ENCODE measurements at places on chromosomes 3 and 15.

DNA sequence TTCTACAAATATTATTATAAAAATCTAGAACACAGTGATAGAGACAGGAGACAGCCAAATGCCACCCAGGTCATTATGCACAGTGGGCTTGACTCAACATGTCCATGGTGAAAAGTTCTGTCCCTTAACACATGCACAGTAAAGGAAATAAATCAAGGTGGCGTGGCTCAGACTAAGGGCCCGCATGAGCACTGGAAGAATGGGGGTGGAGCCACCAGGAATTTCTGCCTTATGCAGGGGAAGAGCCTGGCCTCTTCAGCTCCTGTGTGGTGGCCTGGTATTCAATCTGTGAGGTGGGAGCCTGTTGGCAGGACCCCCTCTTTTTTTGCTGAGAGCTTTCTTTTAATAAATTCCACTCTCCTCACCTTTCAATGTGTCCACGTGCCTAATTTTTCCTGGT, 17.2 kb upstream of the SPG21 start:
- DNase-seq: no peak

DNA sequence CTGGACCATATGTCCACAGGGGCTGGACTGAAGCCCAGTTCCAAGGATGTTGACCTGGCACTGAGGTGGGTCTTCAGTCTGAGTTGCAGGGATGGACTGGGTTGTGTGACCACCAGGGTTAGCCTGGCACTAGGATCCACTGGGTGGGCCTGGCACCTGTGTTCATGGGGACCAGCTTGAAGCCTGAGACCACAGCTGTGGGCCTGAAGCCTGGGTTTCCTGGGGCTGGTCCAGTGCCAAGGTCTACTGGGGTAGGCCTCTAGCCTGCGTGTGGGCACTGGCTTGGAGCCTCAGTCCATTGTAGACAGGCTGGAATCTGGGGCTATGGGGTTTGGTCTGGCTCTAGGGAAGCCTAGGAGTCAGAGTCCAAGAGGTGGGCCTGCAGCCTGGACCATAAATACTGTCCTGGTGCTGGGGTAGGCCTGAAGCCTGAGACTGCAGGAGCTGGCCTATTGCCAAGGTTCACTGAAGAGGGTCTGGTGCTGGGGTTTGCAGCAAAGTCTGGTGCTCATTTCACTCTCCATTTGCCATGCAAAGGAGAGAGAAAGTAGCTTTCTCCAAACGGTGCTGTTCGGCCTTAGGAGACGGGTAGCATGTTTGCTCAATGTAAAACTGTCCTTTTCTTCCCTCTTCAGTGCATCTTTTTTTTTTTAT, 51.2 kb upstream of the TBC1D5 start:
- DNase-seq: no peak

DNA sequence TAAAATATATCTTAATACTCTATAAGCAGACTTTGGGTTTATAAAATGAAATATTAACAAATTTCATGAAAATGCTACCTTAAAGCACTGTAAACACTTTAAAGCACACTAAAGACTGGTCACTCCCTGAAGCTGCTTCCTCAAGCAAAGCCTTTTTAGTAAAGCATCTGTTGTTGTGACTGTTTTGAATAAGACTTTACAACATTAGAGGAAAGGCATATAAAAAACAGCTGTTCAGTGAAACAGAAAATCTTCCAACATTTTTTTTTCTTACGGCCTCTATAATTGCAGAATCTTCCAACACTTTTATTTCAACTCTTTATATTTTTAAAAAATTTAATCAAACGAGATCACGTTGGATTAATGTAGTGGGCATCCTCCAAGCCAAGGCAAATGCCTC, 48.1 kb downstream of the GRK7 start:
- no peak for DNase-seq

DNA sequence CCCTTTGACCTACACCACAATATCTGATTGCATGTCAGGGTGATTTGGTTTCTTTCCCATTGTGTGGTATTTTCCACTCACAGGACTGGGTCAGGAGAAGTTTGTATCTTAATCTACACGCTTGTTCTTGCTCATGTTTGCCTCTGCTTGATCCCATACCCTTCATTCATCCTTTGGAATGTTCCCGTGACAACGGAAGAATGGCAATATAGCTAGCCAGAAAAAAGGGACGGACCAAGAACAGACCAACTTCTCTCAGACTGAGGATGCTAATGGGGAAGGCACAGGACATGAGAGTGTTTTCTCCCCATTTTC, 7.8 kb upstream of the THSD4 start:
- no peak for DNase-seq

- DNase-seq: no peak
Observed at GRCh38 chr3:12955651-12956315, 114.4 kb upstream of the RPL32 start.

- no peak for DNase-seq
Observed at GRCh38 chr15:57751177-57751800, 44.8 kb downstream of the POLR2M start.

GRCh38 chr3:110773413-110773954, 298.1 kb upstream of the NECTIN3 start:
- DNase-seq: no peak

- no peak for DNase-seq
Observed at GRCh38 chr15:91338766-91339165, 238.7 kb downstream of the SV2B start.

DNA sequence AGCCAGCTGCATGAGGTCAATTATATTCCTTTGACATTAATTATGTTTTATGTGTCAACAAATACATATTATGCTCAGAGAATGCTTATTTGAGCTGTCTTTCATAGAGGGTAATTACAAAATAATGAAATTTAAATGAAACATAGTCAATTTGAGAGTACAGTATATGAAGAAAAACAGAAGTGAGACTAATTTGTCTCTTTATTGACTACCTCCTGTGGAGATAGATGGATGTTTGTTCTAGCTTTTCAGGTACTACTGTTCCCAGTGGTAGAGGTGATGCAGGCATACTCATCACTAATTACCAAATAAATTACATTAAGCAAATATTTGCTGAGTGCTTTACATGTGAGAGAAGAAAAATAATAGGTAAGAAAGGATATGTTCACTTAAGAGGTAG, 1129.6 kb downstream of the OTOL1 start:
- no peak for DNase-seq

DNA sequence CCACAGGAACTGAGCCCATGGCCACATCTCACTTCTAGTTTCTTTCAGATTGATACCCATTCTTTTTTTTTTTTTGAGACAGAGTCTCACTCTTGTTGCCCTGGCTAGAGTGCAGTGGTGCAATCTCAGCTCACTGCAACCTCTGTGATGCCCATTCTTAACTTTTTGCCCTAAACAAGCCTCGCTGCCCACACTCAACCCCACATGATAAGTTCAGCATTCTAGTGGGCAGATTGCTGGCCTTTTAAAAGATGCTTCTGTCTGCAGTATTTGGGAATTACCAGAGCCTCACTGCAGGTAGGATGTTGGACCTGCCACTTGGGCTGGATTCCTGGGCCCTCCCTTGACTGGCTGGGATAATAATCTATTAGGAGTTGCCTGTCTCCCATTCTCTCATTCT, 51.0 kb downstream of the TRANK1 start:
- DNase-seq: no peak

DNA sequence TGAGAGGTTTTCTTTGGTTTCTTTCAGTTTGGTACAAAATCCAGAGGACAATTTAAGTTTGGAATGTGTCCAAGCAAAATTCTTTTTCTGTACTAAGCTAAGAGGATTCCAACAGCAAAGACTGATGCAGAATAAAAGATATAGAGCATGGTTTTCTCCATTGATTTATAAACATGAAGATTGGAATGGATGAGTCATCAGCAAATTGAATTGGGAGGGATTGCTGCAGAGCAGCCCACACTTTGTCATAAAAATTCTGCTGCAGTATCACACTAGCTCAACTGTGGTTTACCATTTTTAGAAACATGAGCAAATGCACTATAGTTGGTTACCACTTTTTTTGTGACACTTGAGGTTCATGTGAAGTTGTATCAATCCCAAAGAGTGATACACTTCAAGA, 16.1 kb upstream of the LARP6 start:
- DNase-seq: no peak

GRCh38 chr3:43632269-43632733, 10.5 kb upstream of the ANO10 start:
- no peak for DNase-seq

- DNase-seq: no peak
Observed at GRCh38 chr15:40328176-40328575, 4.7 kb downstream of the INAFM2 start.

GRCh38 chr3:191339316-191339917, 9.1 kb upstream of the UTS2B start:
- DNase-seq: no peak

DNA sequence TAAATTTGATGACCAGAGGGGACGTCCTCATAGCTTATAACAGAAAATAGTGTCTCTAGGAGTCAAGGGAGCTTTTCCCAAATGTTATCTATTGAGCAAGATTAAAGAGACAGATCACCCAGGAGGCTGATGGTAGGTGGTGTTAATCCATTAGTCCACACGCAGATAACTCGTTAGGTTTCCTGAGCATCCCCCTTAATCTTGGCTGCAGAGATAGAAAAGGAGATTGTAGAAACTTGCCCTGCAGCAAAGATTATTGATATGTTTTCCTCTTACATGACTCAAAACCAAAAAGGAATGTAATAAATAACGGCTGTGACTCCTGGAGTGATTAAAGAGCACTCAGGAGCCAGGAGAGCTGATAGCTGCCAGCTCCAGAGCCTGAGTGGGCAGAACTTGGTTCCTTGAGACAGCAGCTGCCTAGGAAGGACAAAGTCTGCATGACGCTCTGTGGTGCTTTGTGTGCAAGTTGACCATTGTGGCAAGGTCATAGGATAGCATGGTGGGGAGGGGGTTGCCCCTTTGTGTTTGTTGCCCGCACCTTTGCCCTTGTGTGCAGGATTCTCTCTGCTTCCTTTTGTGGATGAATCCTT, 234.8 kb downstream of the PTPRG start:
- DNase-seq: no peak

DNA sequence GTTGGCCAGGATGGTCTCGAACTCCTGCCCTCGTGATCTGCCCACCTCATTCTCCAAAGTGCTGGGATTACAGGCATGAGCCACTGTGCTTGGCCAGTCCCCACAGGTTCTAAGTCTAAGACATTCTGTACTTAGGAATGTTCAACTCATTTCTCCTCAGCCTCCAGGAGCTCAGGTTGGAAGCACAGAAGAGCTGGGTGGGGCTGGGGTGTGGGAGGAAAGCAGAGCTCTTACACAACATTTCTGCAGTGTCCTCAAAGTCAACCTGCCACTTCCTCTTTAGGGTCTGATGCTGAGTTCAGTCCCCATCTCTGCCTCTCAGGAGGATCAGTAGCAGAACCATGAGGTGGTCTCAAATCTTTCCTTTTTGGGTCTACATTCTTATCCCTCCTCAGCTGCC, 75.5 kb downstream of the MRPL46 start:
- DNase-seq: no peak

- no peak for DNase-seq
Observed at GRCh38 chr15:100681335-100681746, 79.0 kb downstream of the ASB7 start.

GRCh38 chr3:156483426-156483825, 71.5 kb downstream of the SSR3 start:
- no peak for DNase-seq

- DNase-seq: no peak
Observed at GRCh38 chr15:70072479-70072878, 25.2 kb downstream of the TLE3 start.

DNA sequence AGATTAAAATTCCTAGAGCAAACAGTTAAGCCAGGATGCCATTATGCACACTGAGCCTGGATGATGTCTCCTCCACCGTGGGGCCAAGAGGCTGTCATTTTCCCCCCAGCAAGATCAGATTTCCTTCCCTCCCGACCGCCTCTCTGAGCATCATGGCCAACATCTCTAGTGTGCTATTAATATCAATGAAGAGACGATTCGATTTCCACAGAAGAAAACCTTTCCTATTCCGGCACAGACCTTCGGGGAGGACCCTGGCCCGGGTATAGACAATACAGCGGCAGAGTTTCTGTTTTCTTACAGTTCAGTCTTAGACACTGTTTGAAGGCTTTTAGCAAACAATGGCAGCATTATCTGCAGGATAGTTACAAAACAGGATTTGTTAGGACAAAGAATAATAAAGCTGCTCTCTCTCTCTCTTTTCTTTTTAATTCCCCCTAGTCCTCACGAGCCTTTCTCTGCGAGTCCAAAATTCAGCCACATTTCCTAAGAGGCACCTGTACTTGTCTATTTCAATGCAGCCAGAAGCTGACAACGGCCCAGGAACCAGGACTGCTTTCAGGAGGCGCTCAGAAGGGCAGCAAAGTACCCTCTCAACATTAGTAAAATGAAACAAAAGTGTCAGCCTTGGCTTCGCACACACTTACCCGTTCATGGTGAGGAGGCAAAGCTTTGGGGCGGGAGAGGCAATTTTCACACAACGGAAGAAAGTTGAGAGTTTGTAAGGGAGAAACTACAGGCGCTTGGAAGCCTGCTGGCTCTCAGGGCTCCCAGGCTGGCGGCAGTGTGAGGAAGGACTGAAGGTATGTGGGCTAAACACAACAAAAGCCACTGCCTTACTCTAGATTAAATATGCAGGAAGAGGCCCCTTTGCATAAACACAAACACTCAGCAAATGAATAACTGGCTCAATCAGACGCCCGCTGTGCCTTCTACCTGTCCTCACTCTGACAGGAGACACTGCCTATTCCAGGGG, 278.0 kb downstream of the FOXP1 start:
- peak; percentile 21 for DNase-seq

DNA sequence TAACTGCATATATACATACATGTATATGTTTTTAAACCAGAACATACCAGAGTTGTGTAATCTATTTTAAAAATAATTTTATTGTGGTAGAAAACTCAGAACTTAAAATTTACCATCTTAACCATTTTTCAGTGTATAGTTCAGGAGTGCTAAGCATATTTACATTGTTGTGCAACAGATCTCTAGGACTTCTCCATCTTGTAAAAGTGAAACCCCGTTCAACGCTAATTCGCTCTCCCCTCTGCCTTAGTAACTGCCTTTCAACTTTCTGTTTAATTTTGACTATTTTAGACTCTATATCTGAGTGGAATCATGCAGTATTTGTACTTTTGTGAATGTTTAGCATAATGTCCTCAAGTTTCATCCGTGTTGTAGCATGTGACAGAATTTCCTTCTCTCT, 51.8 kb upstream of the SSR3 start:
- DNase-seq: no peak

DNA sequence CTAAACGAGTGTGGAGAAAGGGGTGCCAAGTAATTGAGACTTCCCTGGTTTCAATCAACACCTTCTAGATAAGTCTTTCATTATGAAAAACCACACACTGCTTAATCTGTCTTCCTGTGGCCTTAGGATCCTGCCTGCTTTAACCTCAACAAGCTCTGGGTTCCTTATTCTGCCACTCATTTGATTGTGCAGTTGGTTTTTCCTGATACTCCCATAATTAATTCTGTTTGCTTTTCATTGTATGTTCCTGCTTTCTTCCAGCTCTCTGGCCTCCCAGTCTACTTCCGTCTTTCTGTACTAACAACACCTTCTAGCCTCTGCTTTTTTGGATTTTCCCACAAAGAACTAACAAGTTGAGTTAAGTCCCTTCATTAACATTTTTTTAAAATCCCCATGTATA, 20.2 kb upstream of the GCNT3 start:
- DNase-seq: no peak

DNA sequence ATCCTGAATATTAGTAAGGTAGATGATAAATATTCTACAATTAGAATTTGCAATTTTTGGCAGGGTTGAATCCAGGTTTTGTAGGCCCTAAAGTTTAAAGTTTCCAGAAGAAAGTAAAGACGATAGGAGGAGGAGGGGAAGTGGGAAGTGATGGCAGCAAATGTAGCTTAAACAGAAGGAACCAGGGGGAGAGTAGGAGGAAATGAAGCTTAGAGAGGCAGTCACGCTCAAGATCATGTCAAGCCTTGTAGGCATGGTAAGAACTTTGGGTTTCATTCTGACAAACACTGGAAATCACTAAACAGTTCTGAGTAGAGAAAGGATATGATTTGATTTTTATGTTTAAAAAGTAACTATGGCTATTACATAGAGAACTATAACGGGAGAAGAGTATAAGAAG, 63.9 kb downstream of the NR2E3 start:
- no peak for DNase-seq
